Activated naive CD4-positive, alpha-beta T cell treated with Interleukin-2 at 50 U/mL for 16 hours (primary cell): ENCODE measurements at places on chromosomes 1 and 21.

GRCh38 chr1:85427331-85427730, 37.6 kb downstream of the DDAH1 start:
- no peak for DNase-seq

DNA sequence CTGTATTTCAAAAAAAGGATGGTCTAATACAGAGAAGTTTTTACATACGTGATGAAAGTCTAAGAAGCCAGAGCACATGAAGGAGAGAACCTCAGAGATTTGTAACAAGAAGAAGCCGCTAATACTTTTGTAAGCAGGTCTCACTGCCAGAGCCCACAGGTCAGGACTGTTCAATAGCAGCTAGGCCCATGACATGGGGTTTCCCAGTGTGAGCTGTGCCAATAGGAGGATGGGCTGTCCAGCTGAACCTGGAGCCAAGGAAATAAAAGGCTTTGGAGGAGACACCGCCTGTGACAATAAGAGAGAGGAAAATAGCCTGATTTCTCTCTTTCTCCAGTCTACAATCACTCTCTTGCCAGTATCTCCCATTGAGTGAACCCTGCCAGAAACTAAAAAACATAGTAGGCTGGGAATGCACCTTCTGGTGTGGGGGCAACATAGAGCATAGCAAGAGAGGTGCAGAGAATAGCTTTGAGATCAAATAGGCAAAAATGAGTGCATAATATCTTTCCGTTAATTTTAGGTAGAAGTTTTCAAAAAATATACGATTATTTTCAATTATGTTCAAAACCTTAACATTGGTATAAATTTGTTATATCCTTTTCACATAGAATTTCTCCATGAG, 360.3 kb downstream of the NEGR1 start:
- DNase-seq, result no peak

GRCh38 chr1:48645883-48646282, 130.8 kb downstream of the BEND5 start:
- DNase-seq, result no peak

DNA sequence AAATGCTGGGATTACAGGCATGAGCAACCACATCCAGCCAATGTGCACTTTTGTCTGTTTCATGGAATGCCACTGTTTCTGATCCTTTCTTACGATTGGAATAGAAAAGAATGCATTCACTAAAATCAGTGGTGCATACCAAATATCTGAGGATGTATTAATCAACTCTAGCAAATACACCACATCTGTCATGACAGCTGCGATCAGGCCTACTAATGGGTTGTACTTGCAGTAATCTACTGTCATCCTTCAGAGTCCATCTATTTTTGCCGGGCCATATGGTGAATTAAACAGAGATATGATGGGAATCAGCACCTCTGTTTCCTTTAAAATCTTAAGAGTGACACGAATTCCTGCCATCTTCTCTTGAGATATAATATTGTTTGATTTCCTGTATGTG, 8.5 kb upstream of the USP1 start:
- no peak for DNase-seq

- DNase-seq, result no peak
Observed at GRCh38 chr21:20424943-20425342, 573.3 kb upstream of the NCAM2 start.

DNA sequence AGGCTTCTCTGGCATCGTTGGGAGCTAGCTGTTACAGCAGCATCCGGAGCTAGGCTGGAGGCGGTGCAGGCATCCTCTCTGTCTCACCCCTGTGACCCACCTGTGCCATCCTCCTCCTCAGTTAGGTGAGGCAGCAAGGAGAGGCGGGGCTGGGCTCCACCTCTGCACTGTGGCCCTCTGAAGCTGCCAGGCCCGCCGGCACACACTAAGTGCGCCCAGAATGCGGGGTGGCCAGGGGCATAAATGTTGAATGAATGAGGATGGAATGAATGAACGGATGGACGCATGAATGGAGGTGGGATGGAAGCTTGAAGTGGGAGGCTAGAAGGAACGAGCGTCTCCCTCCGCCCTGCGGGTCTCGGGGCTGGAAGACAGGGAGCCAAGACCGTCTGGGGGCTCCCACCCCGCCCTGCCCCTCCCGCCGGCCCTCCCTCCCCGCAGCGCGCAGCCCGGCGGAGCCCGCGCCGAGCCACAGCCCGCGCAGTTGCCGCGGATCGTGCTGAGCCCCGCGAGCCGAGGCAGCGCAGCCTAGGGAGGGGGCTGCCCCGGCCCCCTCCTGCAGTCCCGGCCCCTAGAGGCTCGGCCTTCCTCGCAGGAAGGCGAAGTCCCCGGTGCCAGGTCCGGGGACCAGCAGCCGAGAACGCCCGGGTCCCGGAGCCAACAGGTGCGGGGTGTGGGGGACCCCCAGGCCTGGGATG, at the start of gene HCRTR1:
HCRTR1 (plus strand) TSS at position 472 of the 698 bp plus-strand sequence. CDS start 1,504 bp downstream, outside the sequence.
- no peak for DNase-seq

GRCh38 chr1:185895208-185895900, 161.2 kb downstream of the HMCN1 start:
- no peak for DNase-seq

DNA sequence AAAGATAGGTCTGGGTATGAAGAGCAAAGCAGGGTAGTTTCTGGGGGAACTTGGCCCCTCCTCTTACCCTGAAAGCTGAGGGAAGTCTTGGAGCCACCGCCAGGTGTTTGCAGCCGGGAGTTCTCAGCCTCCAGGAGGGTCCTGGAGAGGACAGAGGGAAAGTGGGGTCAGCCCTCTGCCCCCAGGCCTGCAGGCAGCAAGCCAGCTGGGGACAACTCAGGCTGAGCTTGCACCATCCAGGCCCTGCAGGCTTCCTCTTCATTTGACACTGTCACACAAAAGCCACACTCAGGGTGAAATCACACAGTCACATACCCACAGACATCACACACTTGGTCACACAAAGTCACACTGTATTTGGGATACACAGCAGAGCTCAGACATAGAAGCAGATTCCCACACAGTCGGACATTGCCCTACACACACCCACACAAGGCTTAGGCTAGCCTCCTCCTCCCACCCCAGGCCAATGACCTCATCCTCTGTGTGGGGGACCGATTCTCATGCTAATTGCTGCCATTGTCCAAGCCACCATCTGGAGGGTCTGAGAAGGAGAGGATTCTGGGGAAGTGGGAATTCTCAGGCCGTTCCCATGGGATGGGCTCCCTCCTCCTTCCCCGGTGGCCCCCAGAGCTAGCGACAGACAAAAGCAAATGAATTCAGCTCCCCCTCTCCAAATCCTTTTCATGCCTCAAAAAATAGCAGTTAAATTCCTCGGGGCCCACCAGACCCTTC, 3.7 kb downstream of the NES start:
- DNase-seq, result no peak

DNA sequence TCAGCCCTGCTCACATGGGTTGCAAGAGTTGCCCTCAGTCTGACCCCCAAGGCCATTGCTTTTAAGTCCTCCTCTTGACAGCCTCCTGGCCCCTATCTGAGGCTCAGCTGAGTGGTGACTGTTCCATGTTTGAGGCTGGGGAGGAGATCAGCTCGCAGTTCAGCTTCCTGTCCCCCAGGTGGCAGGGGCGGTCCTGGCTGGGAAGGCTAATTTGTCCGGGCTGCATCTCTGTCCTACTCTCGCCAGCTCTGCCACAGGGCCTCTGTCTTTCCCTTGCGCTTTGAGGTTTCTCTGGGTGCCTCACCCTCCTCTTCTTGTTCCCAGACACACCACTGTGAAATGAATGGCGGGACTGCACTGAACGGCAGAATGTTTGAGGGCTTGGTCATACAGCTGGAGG, 157.3 kb downstream of the KCNJ6 start:
- no peak for DNase-seq

DNA sequence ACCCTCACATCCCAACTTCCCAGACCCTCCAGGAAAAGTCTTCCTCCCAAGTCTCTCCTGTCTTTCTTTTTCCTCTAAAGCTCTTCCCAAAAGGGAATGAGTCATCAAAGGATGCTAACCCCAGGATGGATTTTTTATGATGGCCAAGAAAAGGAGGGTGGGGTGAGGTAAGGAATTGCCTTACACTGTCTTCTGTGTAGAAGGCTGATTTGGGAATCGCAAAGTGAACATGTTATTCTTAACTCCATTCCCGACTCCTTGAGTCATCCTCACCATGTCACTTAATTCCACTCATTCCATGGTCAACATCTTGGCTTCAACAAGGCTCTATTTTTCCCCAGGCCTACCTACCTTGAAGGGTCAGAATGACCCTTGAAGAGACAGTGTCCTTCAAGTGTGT, 44.0 kb downstream of the TBX15 start:
- DNase-seq, result no peak

DNA sequence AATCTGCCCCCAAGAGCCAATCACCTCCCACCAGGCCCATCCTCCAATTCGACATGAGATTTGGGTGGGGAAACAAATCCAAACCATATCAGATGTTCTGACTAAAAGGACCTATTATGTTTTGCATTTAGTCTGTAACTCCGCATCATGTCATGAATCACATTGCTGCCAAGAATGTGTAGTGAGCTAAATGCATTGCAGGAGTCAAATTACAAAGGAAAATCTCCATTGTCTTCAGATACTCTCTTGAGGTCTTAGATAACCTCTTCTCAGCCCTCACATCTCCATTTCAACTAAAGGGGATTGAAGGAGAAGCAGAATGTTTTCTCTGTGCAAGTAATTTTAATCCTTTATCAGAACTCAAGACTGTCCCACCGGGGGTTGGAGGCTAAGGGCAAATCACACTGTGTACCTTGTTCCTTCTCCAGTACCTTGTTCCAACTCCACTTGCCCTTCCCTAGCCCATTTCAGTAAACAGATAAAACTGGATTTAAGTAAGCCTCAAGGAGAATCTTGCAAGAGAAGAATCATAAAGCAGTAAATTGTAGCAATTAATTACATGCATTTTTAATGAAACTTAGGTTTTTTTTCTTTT, 34.1 kb downstream of the EXTL2 start:
- no peak for DNase-seq

GRCh38 chr1:89546082-89546889, 21.7 kb downstream of the LRRC8B start:
- DNase-seq, result no peak

- DNase-seq, result no peak
Observed at GRCh38 chr1:201551096-201551495, 12.2 kb downstream of the NAV1 start.

DNA sequence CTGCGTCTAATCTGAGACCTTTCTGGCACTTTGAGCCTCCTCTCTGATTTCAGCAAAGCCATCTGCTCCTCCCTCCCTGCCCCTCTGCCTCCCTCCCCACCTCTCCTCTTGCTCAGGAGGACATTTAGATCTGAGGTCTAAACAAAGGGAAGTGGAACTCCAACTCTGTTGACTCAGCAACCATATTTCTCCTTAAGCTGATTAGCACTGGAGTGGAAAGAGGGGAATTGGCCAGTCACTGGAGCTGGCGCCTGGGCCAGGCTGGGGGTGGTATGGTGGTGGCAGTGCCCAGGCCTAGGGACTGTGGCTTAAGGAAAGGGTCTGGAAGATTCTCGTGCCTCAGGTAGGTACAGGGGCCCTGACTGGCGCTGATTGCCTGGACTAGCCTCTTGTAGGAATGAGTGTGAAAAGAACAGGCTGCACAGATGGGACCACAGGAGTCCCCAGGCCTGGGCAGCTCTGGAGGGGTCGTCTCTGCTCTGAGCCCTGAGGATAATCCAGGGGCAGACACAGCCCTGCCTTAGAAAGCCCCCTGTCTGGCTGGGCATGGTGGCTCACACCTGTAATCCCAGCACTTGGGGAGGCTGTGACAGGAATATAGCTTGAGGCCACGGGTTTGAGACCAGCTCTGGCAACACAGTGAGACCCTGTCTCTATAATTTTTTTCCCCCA, 11.9 kb downstream of the SH2D2A start:
- DNase-seq, result no peak

- no peak for DNase-seq
Observed at GRCh38 chr21:42735061-42735460, 81.6 kb downstream of the PDE9A start.

- DNase-seq, result no peak
Observed at GRCh38 chr1:86084998-86085397, 71.6 kb downstream of the COL24A1 start.
